Stimulated activated CD4-positive, alpha-beta T cell treated with anti-CD3 and anti-CD28 coated beads, Interleukin-2, amount 100 ng/mL, for 48 hours (primary cell): ENCODE measurements at places on chromosomes 12 and 14.

DNA sequence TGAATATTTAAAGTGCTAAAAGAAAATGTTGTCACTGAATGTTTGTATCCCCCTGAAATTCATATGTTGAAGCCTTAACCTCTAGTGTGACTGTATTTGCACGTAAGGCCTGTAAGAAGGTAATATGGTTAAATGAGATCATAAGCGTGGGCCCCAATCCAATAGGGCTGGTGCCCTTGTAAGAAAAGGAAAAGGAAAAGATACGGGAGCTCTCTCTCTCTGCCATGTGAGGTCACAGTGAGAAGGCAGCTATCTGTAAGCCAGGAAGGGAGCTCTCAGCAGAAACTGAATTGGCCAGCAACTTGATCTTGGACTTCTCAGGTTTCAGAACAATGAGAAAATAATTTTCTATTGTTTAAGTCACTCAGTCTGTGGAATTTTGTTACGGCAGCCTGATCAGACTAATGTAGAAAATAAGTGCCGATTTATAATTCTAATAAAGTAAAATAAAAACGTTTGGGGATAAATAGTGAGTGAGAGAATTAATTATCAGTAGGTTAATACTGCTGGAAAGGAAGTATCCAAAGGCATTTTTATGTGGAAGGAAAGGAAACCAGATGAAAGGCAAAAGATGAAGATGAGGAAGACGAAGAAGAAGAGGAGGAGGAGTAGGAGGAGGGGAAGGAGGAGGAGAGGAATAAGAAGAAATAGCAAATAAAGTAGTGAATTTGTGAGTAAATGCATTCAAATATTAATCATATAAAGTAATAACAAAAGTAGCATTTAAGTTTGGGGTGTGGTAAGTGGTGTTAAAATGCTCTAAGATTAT, 188.5 kb upstream of the KRR1 start:
- no peak for DNase-seq

- DNase-seq = no peak
Observed at GRCh38 chr12:10068644-10069043, 30.1 kb downstream of the CLEC1A start.

GRCh38 chr14:56482310-56482911, 97.2 kb upstream of the TMEM260 start:
- DNase-seq = no peak

- DNase-seq = no peak
Observed at GRCh38 chr12:5305425-5305824, 126.5 kb upstream of the NTF3 start.

- DNase-seq = no peak
Observed at GRCh38 chr12:27431185-27431584, 15.4 kb upstream of the SMCO2 start.

GRCh38 chr14:33736299-33736825, 214.5 kb downstream of the EGLN3 start:
- no peak for DNase-seq

- DNase-seq = no peak
Observed at GRCh38 chr12:69896653-69897381, 71.8 kb downstream of the MYRFL start.

DNA sequence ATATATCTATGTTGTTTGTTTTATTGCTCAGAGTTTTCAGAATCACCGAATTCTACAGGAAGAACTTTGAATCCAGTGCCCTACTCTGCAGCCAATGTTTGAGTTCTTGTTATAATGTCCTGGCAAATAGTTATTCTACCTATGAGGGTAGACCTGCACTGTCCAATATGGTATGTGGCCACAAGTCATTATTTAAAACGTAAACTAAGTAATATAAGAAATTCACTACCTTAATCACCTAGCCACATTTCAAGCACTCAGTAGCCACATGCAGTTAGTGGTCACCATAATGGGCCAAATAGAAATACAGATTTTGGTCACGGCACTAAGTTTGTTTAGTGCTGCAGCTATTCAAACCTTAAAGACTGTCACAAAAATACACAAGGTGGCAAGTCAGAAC, 26.4 kb downstream of the GNPTAB start:
- DNase-seq = no peak

- no peak for DNase-seq
Observed at GRCh38 chr12:75798136-75798926, 233.2 kb downstream of the PHLDA1 start.

DNA sequence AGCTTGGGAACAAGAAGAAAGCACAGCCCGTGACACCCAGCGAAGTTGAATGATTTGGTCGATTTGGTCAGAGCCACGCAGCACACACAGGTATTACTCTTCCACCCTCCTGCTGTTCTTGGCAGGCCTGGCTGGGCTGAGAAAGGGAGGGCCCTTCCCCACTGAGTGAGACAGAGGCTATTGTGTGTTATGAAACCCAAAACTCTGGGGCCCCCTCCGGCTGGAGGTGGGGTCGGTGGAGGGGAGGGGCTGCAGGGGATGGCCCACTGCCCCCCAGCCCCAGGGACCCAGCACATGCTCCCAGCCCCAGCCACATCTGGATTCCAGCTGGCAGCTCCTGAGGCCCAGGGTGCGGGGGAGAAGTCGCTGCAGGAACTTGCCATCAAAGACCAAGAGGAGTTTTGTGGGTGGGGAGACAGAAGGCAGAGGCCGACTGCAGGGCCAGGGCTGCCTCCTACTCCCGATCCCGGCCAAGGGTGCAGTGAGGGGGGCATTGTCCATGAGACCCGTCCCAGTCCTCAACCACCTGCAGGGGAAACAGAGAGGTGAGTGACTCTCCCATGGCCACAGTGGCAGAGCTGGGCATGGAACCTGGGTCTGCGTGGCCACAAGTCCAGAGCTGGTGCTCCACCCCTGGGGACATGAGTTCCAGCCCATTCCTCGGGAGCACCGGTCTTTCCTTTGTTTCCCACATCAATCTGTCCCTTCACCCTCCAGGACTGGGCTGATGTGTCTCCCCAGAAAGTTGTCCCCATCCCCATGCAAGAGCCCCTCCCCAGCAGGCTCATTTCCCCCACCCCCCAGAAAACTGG, 8.7 kb downstream of the TMEM119 start:
- no peak for DNase-seq

- no peak for DNase-seq
Observed at GRCh38 chr12:19288603-19289244, 150.6 kb upstream of the AEBP2 start.

DNA sequence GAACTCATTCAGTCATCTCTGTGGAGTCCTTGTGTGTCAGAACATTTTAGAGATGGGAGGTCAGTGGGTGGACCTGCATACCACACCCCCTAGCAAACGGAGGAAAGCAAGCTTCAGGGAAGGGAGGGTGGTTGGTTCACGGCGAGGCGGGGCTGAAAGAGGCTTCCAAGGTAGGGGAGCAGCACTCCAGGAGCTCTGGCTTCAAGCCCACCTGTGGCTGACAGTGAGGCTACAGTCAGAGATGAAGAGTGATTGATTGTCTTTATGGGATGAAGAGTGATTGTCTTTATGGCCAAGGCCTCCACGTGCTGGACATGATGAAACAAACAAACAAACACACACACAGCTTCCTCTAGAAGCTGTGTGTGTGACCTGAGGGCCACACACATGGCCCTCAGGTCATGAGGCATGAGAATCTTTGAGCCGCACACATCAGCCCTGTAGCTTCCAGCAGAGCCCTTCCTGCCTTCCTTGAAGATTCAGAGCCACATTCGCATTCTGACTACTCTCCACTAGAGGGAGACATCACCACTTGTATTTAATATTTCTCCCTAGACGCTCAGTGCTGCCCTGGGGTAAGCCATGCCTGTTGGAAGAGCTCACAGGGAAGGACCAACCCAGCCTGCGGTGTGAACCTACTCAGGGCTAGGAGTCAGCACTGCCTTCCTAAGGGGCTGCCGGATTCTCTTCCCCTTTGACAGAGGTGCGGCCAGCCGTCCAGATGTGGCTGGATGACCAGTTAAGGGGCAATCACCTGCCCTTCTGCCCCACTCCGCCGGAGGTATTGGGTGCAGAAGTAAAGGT, 54.4 kb upstream of the KCNA1 start:
- peak; percentile 47 for DNase-seq

- DNase-seq = no peak
Observed at GRCh38 chr14:96811985-96812667, 14.9 kb downstream of the VRK1 start.

GRCh38 chr14:104441275-104442106, 138.1 kb upstream of the C14orf180 start:
- no peak for DNase-seq

DNA sequence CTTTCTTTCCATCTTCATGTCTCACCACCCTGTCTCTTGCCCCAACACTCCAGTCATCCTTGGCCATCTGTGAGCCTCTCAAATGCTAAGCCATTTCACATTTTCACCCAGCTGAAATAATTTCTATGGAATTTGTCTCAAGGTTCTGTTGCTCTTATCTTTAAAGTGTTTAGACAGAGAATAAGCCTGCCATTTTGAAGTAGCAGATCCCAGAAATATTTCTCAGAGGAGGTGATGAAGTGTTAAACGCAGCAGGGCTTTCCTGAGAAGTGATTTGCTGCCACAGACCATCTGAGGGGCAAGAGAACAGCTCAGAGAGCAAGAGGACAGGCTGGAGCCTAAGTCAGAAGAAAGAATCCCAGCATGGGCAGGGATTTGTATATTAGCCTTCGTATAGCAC, 71.6 kb upstream of the CLMN start:
- no peak for DNase-seq

GRCh38 chr12:89988188-89988915, 279.7 kb upstream of the ATP2B1 start:
- DNase-seq = no peak

DNA sequence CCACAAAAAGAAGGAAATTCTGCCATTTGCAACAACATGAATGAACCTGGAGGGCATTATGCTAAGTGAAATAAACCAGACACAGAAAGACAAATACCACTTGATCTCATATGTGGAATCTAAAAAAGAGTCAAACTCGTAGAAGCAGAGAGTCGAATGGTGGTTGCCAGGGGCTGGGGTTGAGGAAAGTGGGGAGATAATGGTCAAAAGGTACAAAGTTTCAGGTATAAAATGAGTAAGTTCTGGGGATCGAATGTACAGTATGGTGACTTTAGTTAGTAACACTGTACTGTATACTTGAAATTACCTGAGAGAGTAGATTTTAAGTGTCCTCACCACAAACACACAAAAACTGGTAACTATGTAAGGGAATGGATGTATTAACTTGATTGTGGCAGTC, 129.4 kb downstream of the PPM1H start:
- DNase-seq = no peak

- DNase-seq = no peak
Observed at GRCh38 chr12:112121780-112122565, 3.4 kb upstream of the TRAFD1 start.

DNA sequence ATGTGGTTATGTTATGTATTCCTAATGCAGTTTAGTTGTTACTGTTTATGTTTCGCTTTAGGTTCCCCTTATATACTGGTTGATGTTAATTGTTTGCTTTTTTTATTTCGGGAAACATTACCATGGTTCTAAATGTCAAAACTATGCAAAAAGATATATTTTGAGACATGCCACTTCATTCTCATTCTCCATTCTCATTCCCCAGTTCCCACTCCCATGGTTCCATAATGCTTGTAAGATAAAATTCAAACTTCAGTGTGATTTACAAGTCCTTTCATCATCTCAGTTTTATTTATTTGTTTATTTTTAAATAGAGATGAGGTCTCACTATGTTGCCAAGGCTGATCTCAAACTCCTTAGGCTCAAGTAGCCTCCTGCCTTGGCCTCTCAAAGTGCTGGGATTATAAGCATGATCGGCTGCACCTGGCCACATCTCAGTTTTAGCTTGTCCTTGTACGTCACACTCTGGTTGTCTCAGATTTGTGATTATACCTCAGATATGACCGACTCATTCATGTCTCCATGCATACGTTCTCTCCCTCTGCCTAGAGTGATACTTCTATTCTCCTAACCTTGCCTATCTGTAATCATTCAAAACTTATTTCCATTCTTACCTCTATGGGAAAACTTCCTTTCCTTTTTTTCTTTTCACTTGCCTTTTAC, 407.8 kb upstream of the RGS6 start:
- no peak for DNase-seq

DNA sequence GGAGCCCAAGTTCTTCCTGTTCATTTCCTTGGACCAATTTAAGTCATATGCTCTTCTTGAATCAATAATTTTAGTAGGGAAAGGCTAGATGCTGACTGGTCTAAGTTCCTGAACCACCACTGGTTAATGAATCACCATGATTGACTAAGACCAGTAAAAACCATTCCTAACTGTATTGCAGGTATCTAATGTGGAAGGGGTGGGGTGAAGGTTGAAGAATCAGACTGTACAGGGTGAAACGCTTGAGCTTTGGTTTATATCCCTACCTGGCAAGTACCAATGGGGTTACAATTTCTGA, 100.1 kb downstream of the DYRK2 start:
- DNase-seq = no peak

DNA sequence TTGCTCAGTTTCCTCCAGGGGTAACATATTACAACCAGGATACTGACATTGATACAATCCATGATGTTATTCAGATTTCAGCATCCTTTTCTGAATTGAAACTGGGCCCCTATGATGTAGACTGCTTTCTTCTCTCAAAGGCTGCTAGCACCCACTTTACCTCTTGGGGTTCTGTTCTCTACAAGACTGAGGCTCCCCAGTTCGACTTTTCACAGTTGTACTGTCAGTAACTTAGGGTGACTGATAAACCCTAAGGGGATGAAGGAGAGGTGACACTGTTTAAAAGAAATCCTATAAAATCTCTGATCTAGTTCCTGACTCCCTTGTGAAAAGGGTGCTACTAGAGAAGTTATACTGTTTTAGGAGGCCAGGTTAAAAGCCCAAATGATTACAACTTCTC, 818 bp downstream of the VPS33A start:
- no peak for DNase-seq

GRCh38 chr14:103935102-103935501, 6.8 kb downstream of the TDRD9 start:
- DNase-seq = no peak

- DNase-seq = no peak
Observed at GRCh38 chr14:102333390-102333789, 13.8 kb downstream of the ZNF839 start.

DNA sequence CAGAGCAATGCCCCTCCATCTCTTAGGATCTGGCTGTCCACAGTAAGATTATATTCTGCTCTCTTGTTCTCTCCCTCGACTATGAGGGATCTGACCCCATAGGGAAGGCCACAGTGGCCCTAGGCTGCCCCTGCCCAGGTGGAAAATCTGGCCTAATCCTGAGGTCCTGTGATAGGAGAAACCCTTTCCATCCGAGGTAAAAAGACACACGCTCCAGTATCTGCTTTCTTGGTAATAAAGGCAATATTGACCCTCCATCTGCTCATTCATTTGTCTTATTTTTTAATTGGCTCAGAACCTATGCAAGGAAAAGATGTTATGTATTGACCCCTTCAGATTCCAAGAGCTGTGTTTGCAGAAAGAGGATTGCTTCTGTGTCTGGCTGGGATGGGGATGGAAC, 9.7 kb downstream of the KRT76 start:
- DNase-seq = no peak
